Urinary bladder (tissue), 4 donors: ENCODE measurements at places on chromosomes 13 and 19.

- DNase-seq = no peak
Observed at GRCh38 chr19:44848812-44849447, 2.8 kb downstream of the NECTIN2 start.

DNA sequence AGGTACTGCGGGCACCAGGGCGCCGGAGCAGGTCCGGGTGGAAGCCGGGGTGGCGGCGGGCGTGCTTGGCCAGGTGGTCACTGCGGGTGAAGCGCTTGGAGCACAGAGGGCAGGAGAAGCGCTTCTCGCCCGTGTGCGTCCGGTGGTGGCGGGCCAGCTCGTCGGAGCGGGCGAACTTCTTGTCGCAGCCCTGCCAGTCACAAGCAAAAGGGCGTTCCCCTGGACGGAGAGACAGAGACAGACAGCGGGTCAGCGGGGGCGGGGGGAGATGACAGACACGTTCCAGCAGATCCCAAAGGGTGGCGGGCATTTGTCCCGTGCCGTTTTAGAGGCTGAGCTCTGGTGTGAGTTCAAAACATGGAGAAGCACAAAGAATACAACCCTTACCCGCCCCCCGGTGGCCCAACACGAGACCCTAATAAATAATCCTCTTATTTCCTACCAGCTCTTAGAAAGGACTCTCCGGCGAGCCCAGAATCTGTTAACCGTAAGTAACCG lies 6.3 kb upstream of the REXO1 start:
- no peak for DNase-seq

DNA sequence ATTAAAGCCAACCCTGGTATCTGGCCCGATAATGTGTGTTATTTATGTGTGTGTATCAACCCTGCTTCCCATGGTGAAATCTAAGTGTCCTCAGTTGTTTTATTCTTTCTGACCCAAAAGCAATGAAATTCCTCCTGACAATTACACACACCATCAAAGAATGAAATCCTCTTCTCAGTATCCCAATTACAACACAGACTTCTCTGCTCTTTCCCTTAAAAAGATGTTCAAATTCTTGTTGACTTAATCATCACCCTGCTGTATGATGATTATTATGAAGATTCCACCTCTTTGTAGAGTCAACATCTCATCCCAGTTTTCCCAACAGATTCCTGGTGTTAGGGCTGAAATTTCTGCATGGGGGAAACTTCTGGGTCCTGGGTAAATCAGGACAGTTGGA lies 8.9 kb upstream of the TRPC4 start:
- no peak for DNase-seq

DNA sequence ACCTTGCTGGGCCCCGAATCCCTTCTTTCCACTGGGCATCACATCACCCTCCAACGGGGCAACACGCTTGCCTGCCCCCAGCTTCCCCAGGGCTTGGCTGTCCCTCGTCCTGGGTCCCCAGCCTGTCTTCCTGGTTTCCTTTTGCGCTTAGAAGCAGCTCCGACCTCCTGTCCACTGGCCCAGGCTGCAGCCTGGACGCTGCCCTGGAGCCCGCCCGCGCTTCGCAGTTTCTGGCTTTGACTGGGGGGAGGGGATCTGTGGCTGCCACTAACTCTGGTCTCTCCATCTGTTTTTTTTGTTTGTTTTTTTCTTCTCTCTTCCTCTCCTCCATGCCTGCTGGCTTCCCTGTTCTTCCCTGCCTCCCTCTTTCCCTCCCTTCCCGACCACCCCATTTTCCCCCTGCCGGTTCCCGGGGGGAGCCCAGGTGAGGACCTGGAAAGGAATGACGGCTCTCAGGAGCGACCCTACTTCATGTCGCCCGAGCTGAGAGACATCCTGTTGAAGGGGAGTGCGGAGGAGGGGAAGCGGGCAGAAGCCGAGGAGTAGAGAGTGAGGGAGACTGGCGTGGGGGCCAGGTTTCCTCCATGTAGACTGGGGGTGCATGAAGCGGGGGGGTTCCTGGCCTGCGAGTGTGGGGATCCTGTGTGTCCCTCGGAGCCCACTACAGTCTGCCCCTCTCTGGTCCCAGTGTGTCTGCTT lies 11.5 kb upstream of the ILF3 start:
- DNase-seq = no peak

DNA sequence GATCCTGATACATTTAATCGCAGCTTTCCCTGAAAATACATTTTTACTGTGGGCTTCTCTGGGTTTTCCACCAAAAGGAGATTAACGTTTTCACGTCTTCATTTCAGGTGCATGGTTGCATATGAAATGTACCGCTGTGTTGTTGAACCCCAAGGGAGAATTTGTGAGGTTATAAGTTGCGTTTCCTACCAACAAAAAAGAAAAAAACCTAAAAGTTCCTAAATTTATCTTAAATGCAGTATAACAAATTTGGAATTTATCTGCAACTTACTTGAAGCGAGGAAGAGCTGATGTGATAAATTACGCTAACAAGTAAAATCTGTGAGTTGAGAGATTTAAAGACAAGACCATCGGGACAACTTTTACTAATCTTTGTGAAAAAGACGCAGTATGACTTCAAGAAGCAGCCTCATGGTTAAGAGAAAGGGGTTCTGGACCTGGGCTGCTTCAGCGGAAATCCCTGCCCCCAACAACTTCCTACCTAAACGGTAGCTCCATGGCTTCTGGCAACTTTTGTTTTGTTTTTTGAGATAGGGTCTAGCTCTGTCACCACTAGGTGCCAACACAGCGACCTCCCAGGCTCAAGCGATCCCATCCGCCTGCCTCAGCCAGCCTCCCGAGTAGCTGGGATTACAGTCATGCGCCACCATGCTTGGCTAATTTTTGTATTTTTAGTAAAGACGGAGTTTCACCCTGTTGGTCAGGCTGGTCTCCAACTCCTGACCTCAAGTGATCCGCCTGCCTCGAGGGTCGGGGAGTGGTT lies 958 bp upstream of the OBI1 start:
- no peak for DNase-seq

DNA sequence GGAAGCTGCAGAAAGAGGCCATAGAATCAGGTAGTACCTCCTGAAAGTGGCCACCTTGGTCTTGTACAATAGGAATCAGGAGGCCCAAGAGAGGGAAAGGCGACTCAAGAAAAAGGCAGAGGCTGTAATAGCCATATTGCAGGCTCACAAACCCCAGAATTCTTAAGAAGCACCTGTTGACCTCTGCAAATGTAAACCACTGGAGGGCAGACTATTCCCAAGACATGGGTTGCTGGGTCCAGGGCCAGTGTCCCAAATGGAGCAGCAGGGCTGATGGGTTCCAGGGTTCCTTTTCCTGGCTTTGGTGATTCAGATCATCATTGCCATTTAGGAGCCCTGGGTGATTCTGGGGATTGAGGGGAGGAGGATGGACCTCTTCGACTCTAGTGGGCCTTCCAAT lies 167.6 kb downstream of the B3GLCT start:
- DNase-seq = no peak

- no peak for DNase-seq
Observed at GRCh38 chr19:41694831-41695635, 7.0 kb upstream of the CEACAM7 start.

GRCh38 chr19:48413879-48414587 lies 20.6 kb downstream of the GRIN2D start:
- no peak for DNase-seq

DNA sequence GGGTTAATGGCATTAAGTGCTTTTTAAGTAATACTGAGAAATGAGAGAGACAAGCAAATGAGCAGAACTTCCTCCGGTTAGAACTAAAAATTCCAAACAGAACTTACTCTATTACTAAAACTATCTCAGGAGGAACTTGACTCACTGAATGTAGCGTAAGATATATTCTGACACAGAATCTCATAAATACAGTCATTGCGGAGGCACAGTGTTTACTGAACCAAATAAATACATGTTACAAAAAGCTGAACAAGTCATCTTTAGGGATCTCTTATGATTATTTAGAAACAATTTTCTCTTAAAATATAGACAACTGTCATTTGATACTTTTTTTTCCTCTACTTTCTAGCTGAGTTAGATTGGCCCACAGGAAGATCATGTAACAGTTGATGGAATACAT lies 283.1 kb downstream of the KLF12 start:
- no peak for DNase-seq

DNA sequence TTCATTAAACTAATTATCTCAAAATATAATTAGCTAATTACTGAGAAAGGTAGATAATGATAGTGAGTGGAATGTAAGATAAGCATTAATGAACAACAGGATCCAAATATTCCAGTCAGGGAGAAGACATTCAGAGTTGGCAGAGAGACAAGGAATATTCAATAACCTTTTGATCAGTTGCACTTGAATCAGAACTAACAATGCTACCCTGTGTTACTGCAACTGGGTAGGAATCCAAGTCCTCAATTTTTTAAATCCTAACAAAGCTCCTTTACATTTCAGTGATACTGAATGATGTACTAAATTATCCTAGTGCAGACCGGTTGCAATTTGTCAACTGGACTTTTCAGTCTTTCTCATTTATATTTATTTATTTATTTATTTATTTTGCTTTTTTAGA lies 107.1 kb upstream of the MIR17HG start:
- DNase-seq = no peak

- DNase-seq = no peak
Observed at GRCh38 chr19:33876192-33876591, 79.5 kb downstream of the KCTD15 start.

DNA sequence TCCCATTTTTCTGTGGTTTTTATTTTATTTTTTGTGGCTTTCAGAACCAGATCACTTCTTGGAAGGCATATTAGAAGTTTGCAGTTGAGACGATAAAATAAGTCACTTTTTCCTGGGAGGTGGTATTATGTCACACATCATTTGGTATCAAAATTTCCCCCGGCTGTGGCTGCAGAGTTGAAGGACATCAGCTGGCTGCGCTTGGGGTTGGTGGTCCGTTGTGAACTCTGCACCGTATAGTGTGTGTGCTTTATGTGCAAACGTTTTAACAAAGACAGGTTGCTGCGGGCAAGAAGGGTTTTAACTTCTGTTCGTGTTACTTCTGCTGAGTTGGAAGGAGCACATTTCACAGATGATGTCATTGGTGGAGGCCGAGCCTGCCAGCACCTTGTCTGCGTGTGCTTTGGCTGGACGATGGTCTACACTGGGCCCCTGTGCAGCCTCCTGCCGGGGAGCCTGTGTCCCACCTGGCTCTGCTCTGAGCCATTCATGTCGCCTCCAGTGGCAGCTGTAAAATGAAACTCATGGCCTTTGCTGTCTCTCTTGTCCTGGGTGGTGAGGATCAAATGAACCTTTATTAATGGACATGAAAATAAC lies 9.6 kb downstream of the ATP11A start:
- DNase-seq = no peak

DNA sequence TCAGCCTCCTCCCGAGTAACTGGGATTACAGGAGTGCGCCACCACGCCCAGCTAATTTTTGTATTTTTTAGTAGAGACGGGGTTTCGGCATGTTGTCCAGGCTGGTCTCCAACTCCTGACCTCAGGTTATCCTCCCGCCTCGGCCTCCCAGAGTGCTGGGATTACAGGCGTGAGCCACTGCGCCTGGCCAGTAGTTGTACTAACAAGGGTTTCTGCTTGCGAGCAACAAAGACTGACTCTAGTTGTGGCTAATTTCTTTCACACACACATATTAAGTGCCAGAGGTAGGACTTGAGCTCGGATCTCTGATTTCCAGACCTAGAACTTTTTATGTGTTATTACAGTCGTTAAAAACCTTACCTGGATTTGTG lies 635 bp upstream of the PCCA start:
- DNase-seq = no peak

DNA sequence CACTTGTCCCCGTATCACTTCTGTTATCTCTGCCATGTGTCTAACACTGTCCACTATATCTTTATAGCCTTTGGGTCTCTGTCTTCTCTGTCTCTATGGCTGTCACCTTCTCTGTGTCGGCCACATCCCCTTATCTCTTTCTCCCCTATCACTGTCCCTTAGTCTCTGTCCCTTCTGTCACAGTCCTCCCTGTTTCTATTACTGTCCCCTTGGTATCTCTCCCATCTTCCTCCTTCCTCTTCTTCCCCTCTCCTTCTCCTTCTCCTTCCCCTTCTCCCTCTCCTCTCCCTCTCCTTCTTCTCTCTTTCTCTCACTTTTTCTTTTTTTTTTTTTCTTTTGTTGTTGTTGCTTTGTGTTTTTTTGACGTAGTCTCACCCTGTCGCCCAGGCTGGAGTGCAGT lies 34.7 kb upstream of the LRRC4B start:
- no peak for DNase-seq

DNA sequence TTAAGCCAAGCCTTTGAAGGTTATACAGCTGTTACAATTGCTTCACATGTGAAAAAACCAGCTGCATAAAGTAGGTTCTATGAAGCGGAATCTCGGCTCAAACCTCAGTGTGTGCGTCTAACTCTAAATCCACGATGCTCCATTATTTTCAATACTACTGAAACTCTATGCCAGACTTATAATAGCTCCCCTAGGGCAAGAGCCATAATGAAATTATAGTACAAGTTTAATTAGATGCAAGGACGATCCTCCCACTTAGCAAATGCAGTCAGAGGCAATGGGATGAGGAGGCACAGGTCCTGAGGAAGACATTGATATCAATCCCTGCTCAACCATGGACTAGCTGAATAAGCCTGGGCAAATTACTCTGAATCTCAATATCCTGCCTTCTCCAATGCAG lies 31.1 kb downstream of the SLC7A1 start:
- no peak for DNase-seq

- no peak for DNase-seq
Observed at GRCh38 chr13:50911081-50911631, 1.6 kb downstream of the RNASEH2B start.

DNA sequence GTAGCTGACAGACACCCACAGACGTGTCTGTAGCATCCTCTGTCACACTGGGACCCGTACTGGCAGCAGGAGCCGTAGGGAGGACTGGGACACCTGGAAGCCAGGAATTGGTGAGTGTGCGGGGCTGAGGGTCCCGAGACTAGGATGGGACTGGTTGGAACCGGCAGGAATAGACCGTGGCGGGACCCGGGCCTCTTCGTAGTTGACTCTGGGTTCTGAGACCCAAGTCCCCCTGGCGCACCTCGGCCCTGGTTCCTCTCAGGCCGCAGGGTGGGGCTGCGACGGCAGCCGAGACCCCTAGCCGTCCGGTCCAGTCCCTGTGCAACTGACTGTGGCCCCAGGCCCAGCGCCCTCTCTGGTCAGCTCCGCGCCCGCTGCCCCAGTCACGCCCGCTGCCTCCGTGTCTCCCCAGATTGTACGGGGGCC lies 64.7 kb downstream of the ZNF823 start:
- no peak for DNase-seq

DNA sequence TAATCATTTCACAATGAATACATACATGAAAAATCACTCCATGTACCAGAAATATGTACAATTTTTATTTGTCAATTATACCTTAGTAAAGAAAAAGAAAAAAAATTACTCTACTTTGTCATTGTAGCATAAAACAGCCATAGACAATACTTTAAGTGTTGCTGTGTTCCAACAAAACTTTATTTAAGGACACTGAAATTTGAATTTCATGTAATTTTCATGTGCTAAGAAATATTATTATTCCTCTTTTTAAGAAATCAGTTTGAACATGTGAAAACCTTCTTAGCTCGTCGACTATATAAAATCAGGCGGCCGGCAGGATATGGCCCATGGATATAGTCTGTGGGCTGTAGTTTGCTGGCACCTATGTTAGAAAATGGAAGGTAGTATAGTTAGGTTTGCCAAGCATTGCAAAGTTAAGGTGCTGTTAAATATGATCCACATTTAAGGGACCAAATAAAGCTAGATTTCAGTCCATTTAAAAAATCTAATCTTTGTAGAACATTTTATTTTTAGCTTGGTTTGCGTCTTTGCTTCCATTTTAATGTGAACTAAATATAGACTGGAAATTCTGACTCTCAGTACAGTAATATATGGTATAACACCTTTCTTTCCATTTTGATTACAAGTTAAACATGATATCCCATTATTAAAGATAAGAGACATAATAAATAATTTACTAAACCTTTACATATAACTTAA lies 6.5 kb downstream of the DGKH start:
- DNase-seq = no peak

- DNase-seq = no peak
Observed at GRCh38 chr19:47490847-47491246, 6.8 kb upstream of the KPTN start.
